ENCODE measurements at places on chromosomes 13 and 19.

DNA sequence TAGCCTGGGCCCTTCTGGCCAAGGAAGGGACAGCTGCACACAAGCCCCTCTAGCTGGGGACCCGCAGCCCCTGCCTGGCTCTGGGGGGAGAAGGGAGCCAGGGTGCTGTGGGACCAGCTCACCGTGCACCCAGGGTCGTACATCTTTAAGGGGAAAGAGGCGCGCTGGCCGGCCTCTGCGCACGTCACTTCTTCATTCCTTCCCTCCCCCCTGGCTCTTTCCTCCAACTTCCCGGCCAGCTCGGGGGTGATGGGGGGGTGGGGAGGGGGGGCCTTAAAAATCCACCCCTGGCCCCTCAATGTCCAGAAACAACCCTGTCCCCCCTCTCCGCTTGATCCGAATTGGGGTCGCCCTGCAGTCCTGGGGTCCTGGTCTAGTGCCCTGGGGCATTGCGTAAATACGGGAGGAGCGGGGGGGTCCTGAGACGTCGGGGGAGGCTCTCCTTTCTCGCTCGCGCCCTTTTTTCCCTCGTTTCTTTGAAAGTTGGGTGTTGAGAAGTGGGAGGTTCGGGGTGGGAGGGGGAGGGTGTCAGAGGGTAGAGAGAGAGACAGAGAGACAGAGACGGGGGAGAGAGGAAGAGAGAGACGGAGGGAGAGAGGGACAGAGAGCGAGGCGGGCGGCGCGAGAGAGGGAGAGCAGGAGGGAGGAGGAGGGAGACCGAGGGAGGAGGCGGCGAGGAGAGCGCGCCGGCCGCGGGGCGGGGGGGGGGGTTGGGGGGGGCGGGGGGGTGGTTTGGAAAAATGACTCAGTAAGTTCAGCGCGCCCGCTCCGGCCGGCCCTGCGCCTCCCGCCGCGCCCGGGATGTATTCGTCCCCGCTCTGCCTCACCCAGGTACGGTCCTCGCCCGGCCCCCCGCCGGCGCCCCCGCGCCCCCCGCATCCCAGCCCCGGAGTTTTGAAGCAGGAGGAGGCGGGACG, at the start of gene NFIC:
Gene NFIC, plus strand, starts transcription at position 748 of the 917 bp plus-strand sequence. Its CDS starts 54 bp downstream, at position 802.
- no peak for DNase-seq

- DNase-seq: no peak
These were observed 8.6 kb downstream of the VASP start for GRCh38 chr19:45515807-45516401.

DNA sequence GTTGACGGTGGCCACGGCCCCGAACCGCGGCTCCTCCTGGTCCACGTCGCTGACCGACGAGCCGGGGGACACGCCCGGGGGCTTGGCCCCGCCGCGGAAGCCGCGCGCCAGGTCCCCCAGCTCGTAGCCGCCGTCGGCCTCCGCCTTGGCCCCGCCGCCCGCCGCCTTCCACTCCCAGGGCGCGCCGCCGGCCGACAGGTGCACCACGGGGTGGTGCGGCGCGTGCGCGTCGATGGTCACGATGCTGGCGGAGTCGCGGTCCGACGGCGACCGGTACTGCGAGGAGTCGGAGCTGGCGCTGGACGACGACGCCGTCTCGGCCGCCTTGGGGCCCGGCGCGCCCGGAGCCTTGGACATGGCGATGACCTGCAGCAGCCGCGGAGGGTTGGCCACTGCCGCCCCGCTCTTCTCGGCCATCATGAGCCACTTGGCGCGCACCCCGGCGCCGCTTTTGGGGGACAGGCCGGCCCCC, 9.0 kb downstream of the PLPPR3 start:
- no peak for DNase-seq

- no peak for DNase-seq
These were observed 3.3 kb downstream of the NANOS2 start for GRCh38 chr19:45911291-45911690.

- no peak for DNase-seq
These were observed 83.1 kb downstream of the B3GLCT start for GRCh38 chr13:31282741-31283455.

DNA sequence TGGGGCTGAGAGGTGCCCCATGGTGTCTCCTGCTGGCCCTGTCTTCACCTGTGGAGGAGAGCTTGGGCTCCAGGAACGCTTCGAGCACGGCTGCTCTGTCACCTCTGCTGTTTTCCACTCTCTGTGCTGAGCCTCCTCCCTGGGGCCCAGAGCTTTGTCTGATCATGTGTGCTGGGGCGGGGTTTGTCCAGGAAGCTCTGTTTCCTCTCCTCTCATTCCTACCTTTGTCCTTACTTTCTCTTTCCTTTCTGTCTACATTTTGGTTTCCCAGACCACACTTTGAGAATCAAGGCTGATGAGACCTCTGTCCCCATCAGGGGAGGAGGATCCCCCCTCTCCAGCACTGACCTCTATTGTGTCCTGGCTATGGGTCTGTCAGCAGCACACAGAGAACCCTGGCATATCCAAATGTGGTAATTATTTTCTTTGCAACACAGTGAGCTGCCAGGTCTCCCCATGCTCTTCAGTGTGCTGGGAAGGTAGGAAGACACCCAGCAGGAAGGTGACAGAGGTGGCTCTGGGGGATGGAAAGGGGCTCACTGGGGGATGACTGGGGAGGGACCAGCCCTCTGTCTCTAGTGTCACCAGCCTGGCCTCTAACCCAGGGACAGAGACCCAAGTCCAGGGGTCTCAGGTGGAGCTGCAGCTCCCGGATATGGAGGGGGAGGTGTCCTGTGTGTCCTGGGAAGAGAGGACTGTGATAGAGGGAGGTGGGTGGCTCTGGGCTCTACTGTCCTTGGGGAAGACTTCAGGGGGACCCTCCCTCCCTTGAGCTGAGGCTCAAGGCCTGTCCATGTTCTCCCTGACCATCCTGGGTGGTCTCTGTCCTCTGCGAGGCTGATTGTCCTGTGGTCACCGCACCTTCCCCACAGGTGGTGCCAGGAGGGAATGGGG, at the start of gene CEACAM1:
Gene CEACAM1, minus strand, starts transcription at position 128 of the 894 bp plus-strand sequence. Its CDS starts 107 bp downstream, at position 21.
- no peak for DNase-seq

GRCh38 chr13:28273919-28274318, 135.6 kb downstream of the PAN3 start:
- no peak for DNase-seq

GRCh38 chr19:3760871-3761361, 576 bp downstream of the APBA3 start:
- DNase-seq: no peak
